Activated CD4-positive, alpha-beta T cell treated with anti-CD3 and anti-CD28 coated beads for 24 hours (primary cell): ENCODE measurements at places on chromosomes 6 and 20.
A peak's percentile ranks its signal among the peaks of the same experiment; 100 is the strongest.

DNA sequence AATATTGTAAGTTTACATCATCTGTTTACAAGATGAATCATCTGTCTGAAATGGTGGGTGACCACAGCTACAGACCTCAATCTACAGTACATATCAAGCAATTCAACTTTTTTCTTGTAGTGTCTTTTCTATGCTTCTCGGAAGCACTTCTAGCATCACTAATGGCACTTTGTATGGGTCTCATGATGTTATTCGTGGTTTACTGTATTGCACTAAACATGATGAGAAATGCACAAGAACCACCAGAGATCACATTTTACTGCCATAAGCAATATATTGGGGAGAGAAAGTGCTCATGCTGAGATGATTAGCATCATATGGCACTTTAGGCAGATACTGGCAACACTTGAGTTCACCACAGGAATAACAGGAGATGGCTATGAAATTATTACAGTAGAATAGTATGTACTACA lies 15.4 kb upstream of the BTBD3 start:
- DNase-seq = no peak

DNA sequence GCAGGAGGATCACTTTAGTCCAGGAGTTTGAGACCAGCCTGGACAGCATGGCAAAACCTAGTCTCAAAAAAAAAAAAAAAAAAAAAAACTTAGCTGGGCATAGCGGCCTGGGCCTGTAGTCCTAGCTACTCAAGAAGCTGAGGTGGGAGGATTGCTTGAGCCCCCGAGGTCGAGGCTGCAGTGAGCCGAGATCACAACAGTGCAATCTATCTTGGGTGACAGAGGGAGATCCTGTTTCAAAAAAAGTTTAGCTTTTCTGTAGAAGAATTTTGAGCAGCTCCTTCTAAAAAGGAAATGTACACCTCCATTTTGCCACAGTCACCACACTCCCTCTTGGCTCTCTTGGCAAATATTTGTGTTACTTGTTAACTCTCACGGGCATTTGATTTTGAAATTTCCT lies 505.8 kb downstream of the DOK5 start:
- DNase-seq = no peak

DNA sequence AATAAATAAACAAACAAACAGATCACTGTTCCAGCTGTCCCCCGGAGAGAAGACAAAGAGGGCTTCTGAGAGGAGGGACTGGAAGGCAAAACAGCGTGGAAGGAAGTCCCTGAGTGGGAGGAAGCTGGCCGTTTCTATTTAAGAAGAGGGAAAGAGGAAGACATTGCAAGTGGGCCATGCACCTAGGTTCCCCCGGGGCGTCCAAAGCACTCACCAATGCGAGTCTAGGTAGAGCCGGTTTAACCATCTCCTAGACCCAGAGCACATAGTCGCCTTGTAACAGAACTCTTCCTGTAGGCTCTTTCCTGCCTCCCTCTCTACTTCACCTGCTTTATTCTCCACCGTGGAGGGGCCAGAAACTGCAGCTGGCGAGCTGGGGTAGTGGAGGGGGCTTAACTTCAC lies 158.4 kb downstream of the ZDHHC14 start:
- no peak for DNase-seq

GRCh38 chr20:51586005-51586440 lies 43.5 kb upstream of the NFATC2 start:
- DNase-seq = no peak

- no peak for DNase-seq
Measured at GRCh38 chr6:65280060-65280459, 427.0 kb downstream of the EYS start.

DNA sequence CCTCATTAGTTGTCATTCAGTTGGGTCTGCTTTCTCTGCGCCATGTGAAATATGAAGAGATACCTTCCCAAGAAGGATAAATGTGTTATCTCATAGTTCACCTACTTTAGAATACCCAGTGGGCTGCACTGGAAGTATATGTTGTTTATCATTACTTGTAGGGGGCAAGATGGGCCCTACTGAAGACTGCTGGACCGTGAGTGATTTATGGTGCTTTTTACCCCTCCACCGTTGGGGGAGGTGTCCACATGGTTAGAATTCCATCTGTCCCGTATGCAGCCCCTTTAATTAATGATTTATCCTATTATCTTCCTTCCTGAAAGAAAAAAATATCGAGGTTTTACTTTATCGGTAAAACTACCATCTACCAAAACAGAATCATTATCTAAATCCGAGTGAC lies 97.0 kb downstream of the TSHZ2 start:
- DNase-seq = no peak

- no peak for DNase-seq
Measured at GRCh38 chr6:110965629-110966229, 7.2 kb downstream of the GTF3C6 start.

GRCh38 chr6:130020073-130020906 lies 1.9 kb downstream of the L3MBTL3 start:
- peak; percentile 22 for DNase-seq

- DNase-seq = no peak
Measured at GRCh38 chr6:78746457-78746856, 120.9 kb upstream of the IRAK1BP1 start.

- DNase-seq = no peak
Measured at GRCh38 chr6:27558028-27558724, 85.3 kb upstream of the ZNF184 start.

GRCh38 chr6:166446146-166446545 lies 63.4 kb upstream of the MPC1 start:
- DNase-seq = no peak

DNA sequence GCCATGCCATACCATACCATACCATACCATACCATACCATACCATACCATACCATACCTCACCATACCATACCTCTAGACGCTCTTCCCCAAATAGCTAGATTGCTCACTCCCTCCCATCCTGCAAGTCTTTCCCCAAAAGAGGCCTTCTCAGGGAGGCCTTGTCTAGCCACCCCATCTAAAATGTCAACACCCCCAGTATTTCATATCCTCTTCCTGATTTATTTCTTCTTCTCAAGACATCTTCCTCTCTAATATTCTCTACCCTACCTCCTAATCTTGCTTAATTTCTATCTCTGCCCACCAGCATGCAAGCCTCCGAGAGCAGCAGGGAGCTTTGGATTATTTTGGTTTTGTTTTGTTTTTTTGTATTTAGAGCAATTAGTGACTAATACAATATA lies 225.2 kb upstream of the RREB1 start:
- no peak for DNase-seq

DNA sequence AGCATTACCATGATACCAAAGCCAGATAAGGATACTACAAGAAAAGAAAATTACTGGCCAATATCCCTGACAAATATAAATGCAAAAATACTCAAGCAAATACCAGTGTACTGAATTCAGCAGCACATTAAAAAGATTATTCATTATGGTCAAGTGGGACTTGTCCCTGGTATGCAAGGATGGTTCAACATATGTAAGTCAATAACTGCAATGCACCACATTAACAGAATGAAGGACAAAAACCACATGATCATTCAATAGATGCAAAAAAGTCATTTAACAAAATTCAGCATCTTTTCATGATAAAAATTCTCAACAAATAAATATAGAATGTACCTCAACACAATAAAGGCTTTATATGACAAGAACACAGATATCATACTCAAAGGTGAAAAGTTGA lies 9.1 kb upstream of the DEFB125 start:
- no peak for DNase-seq

GRCh38 chr20:13690943-13691342 lies 52.2 kb upstream of the TASP1 start:
- no peak for DNase-seq

GRCh38 chr20:8118039-8118438 lies 14.0 kb upstream of the PLCB1 start:
- no peak for DNase-seq

DNA sequence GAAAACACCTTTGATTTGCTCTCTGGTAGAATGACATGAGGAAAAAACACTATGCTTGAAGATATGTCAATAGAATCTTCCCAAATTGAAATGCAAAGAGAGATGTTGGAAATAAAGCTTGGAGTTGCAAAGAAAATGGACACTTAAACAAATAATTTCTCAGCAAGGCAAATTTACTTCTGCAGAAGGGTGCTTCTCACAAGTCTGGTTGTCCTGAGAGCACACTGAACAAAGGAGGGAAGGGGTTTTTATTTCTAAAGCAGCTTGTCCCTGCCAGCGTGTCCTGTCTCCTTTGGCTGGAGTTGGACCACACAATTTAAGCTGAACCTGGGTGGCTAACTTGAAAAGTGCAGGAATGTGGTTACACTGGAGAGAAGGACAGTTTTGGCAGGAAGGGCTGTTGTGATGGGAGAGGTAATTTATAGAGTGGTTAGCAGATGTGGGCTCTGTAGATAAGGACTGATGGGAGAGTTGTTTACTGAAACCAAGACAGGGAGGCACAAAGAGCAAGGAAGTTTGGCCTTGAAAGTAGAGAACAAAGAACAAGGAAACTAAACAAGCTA lies 454.6 kb upstream of the EYS start:
- DNase-seq = no peak

GRCh38 chr6:151285122-151285521 lies 45.4 kb downstream of the AKAP12 start:
- DNase-seq = no peak
